ENCODE measurements at places on chromosomes 6 and 20. TPM values are rescaled to one million over a fixed set of nuclear protein-coding genes. Genes with fewer than 3 reads are reported as not detected.

Gene THBS2
- total RNA-seq: 101 TPM

GRCh38 chr6:1917626-1918371 is 308.1 kb downstream of the FOXC1 start:
- no peaks in the 10 kb centered on the region for H3K27me3 ChIP-seq
- H3K4me3 ChIP-seq: no peak overlapping the region
- H3K4me1 ChIP-seq: peaks cover 11% of the 10 kb centered on the region

DNA sequence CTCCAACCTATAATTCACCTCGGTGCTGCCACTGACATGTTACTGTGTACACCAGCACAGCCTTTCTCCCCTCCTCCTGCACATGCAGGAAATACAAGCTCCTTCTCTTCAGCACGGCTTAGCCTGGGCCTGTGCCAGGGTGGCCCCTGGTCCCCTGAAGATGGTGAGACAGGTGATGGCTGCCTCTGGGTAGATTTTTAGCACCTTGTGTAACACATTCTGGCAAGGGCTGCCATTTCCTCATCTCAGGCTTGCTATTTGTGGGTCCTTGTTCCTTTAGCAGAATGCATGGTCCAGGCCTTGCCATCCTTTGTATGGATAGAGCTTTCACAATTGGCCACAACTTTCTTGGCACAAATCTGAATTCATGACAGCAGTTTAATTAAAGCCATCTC is 151.3 kb downstream of the CDC5L start:
- H3K4me3 ChIP-seq: no peak overlapping the region
- H3K4me1 ChIP-seq: peaks cover 9% of the 10 kb centered on the region
- no peak for DNase-seq

Gene NRSN1
- total RNA-seq: not detected

DNA sequence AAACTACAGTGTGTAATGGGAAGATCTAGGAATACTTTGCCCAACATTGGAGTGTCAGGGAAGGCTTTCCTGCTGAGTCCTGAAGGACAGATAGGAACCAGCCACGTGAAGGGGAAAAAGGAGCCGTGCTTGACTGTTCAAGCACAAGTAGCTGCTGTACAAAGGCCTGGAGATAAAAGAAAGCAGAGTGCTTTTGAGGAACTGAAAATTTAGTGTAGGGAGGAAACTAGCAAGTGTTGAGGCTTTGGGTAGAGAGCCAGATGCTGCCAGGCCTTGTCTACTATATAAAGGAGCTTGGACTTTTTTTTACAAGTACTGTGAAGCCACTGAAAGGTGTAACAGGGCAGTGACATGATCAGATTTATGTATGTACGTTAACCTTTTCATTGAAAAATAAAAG is 39.0 kb downstream of the DSE start:
- no peak overlapping the region for H3K4me3 ChIP-seq
- H3K27me3 ChIP-seq: no peaks in the 10 kb centered on the region
- H3K27ac ChIP-seq: no peak overlapping the region
- DNase-seq: no peak

DNA sequence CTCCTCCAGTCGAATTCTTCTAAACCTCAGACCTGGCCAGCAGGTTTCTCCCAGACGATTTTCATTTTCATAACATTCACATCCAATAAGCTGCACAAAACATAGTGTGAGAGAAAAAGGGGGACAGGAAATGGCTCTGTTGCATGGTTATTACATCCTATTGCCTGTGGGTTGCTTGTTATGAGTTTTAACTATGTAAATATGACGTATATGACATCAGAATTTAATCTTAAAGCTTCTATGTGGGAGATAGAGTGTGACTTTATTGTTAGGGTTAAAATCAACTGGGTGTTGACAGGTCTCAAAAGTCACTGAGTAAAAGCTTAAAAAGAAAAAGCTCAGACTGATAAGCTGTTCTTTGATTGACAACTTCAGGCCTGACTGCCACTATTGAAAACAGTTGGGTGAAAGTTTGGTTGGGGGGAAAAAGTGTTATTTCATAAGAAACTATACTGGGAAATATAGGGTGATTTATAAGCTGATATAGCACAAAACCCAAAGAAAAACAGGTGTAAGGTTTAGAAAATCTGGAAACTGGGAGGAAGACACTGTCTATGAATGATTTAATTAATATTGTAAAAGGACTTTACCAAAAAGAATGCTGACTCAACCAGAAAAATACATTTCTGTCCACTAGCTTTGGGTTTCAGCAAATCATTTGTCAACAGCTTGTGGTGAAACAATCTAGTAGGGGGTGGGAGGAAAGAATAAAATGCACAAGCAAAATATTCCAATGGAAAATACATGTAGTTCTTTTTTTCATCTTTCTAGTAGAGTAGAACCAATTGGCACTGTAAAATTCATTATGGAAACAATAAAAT is 134.1 kb upstream of the CEP162 start:
- H3K4me3 ChIP-seq: no peak overlapping the region
- H3K4me1 ChIP-seq: no peaks in the 10 kb centered on the region
- H3K27ac ChIP-seq: no peak overlapping the region
- H3K36me3 ChIP-seq: no peaks in the 10 kb centered on the region

DNA sequence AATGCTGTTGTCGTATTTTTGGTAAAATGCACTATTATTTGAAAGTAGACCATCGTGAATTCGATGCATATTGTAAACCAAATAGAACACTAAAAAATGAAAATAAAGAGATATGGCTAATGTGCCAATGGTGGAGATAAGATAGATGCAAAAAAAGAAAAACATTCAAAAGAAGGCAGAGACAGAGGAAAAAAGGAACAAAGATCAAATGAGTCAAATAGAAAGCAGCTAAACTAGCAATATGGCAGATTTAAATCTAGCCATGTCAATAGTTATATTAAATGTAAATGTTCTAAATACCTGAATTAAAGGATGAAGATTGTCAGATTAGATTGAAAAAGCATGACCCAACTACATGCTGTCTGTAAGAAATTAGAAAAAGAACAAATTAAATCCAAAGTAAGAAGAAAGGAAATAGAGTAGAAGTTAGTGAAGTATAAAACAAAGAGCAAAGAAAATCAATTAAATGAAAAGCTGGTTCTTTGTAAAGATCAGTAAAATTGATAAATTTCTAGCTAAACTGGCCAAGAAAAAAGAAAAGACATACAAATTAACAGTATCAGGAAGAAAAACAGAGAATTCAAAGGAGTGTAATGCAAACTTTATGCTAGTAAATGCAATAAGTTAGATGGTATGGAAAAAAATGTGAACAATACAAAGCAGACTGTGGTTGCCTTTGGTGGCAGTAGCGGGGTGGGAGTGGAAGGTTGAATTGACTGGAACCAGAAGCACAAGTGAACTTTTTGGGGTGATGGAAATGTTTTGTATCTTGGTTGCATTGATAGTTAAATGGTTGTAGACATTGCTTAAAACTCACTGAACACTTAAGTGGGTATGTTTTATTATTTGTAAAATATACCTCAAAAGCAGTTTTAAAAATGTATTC is 44.8 kb downstream of the PTPN1 start:
- H3K36me3 ChIP-seq: peaks cover 8% of the 10 kb centered on the region
- H3K4me3 ChIP-seq: no peak overlapping the region
- no peaks in the 10 kb centered on the region for H3K27me3 ChIP-seq
- H3K4me1 ChIP-seq: peaks cover 20% of the 10 kb centered on the region
- DNase-seq: no peak

DNA sequence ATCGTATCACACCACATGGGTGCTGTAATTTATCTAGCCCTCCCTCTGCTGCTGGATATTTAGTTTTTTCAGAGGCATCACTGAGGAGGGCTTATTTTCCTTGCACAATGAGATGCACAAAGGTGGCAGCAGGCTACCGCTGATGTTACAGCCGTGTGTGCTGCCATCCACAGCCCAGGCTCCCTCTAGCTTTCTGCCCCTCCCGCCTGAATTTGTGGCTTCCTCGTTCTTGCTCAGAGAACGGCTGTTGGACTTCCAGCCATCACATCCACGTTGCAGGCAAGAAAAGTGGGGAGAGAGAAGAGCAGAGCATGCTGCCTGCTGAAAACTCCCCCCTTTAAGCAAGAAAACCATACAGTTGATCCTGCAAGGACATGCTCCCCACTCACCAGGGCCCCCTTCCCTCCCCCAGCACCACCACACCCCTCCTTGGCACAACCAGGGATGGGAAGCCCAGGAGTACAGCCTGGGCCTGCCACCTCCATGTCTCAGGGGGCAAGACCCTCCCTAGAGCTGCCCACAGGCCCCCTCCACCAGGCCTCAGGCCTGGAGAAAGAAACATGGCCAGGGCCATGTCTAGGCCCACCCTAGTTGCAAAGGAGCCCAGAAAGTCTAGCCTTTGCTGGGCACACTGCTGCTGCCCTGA is 102.6 kb downstream of the MRPL14 start:
- H3K27me3 ChIP-seq: no peaks in the 10 kb centered on the region
- DNase-seq: no peak
- H3K27ac ChIP-seq: no peak overlapping the region
- H3K4me3 ChIP-seq: no peak overlapping the region
- no peaks in the 10 kb centered on the region for H3K36me3 ChIP-seq

Gene CSTF1
- total RNA-seq: 105 TPM

- H3K4me3 ChIP-seq: no peak overlapping the region
- 0 out of 2 replicates have a peak, but pooled peaks cover 1% of the 10 kb centered on the region for H3K36me3 ChIP-seq
- no peak overlapping the region for H3K27ac ChIP-seq
- H3K4me1 ChIP-seq: peaks cover 2% of the 10 kb centered on the region
- no peak for DNase-seq
- H3K27me3 ChIP-seq: no peaks in the 10 kb centered on the region
Observed at GRCh38 chr20:13535627-13536026, 103.1 kb downstream of the TASP1 start.

Gene RAET1E
- total RNA-seq: not detected

Gene NNAT
- 2.8 TPM for total RNA-seq

Gene FRS3
- total RNA-seq: 0.54 TPM

GRCh38 chr6:2531426-2532215 is 219.1 kb downstream of the MYLK4 start:
- no peak overlapping the region for H3K4me3 ChIP-seq
- H3K27me3 ChIP-seq: peaks cover 29% of the 10 kb centered on the region
- H3K27ac ChIP-seq: peak overlapping the region; percentile 21
- H3K4me1 ChIP-seq: peaks cover 13% of the 10 kb centered on the region
- peak; percentile 94 for DNase-seq

DNA sequence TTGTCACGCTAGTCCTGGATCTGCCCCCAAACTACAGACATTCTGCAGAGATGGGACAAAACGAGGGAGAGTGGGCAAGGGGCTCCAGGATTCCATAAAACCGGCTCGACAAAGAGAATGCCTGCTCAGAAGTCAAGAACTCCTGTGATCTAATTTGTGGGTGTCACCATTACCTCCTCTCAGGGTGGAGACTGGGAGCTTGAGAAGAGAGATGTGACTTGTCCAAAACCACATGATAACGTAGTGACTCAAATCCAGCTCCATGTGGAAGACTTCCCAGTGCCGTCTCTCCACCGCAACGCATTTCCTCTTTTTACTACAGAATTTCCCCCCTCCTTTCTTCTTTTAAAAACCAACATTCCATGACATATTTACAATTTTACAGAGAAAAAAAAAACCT is 44.3 kb downstream of the TRERF1 start:
- H3K36me3 ChIP-seq: no peaks in the 10 kb centered on the region
- no peaks in the 10 kb centered on the region for H3K27me3 ChIP-seq
- DNase-seq: peak; percentile 92
- 0 out of 2 replicates have a peak overlapping the region, but pooled peaks have one; percentile 7 for H3K27ac ChIP-seq

Gene MOG
- total RNA-seq: not detected

All from IMR-90 (cell line).